ENCODE measurements at places on chromosomes 13 and 19.

DNA sequence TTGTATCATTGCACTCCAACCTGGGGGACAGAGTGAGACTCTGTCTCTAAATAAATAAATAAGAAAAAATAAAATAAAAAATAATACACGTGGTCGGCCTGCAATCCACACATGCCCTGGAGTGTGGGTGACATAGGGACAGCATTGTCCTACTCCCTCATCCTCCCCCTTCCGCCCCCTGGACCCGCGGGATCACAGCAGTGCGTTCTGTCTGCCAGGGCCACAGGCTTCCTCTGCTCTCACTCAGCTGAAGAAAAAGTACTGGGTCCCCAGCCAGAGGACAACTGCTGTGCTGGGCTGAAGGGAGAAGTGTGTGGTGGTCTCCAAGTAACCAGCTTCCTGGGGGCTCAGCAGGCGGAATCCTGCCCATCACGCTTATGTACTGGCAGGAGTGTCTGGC, 6.3 kb downstream of the BCAT2 start:
- H3K4me1 ChIP-seq: peaks cover 10% of the 10 kb centered on the region
- no peaks in the 10 kb centered on the region for H3K27me3 ChIP-seq

DNA sequence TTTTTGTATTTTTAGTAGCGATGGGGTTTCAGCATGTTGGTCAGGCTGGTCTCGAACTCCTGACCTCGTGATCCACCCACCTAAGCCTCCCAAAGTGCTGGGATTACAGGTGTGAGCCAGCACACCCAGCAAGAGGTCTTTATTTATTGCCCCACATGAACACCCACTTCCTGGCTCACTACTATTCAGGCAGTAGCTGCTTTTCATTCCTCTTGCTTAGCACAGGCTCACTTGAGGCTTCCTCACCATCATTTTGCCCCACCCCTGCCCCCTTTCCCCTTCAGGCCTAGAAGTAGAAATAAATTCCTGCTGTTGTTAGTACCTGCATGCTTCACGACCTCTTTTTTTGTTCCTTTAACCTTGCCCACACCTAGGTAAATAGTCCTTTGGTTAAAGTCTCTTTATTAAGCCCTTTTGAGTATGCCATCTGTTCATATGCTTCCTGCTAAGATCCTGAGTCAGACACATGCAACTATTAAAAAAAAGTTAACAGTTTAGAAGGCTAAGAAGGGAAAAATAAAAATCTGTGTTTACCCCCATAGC, 33.5 kb upstream of the ITM2B start:
- H3K27ac ChIP-seq: no peak overlapping the region
- H3K36me3 ChIP-seq: no peaks in the 10 kb centered on the region
- H3K4me1 ChIP-seq: peaks cover 2% of the 10 kb centered on the region
- DNase-seq: no peak

DNA sequence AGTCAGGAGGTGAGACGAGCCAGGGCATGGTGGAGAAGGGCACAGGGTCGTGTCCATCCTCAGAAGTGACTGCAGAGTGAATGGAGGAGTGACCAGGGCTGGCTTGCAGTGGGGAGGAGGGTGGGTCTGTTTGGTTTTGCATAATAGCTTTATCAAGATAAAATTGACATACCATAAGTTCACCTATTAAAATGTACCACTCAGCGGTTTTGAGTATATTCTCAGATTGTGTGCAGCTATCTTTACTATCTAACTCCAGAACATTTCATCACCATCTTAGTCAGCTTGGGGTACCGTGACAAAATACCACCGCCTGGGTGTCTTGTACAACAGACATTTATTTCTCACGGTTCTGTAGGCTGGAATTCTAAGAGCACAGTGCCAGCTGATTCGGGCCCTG, 13.2 kb downstream of the ZNF8 start:
- no peaks in the 10 kb centered on the region for H3K27me3 ChIP-seq
- no peak overlapping the region for H3K4me3 ChIP-seq
- peaks cover 45% of the 10 kb centered on the region for H3K36me3 ChIP-seq
- H3K27ac ChIP-seq: no peak overlapping the region

DNA sequence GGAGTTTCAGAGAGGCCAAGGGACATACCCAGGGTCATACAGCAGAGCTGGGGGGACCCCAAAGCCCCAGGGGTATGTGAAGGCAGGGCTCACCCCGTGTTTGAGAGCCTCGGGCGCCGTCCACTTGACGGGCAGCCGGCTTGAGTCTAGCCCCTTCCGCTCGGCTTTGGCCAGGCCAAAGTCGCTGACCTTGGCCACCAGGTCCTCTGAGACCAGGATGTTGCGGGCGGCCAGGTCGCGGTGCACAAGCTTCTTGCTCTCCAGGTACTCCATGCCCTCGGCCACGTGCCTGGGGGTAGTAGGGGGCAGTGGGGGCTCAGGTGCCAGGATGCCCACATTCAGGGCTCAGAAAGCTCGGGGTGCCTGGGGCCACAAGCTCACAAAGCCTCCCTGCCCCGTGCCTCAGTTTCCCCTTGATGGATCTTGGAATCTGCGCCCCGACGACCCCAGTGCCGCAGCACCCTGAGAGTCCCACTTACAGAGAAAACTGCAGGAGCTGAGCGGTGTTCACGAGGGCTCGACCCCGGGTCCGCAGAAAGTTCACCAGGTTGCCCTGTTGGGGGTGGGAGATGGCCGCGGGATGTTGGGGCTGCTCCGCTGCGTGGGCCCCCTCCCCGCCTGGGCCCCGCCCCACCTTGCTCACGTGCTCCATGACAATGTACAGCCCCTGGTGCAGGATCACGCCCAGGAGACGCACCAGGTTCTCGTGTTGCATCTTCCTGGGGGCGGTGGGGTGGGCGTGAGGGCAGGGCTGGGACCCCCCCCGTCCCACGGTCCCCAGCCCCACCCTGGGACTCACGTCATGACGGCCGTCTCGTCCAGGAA, 7.1 kb downstream of the MATK start:
- H3K36me3 ChIP-seq: peaks cover 21% of the 10 kb centered on the region
- no peak overlapping the region for H3K27ac ChIP-seq
- peaks cover 8% of the 10 kb centered on the region for H3K4me1 ChIP-seq
- H3K4me3 ChIP-seq: no peak overlapping the region

- H3K27ac ChIP-seq: no peak overlapping the region
- no peaks in the 10 kb centered on the region for H3K27me3 ChIP-seq
- H3K4me3 ChIP-seq: peak overlapping the region; percentile 98
- peaks cover 36% of the 10 kb centered on the region for H3K4me1 ChIP-seq
- H3K36me3 ChIP-seq: peaks cover 27% of the 10 kb centered on the region
Measured at GRCh38 chr13:113585896-113586295, 1.3 kb downstream of the TFDP1 start.

DNA sequence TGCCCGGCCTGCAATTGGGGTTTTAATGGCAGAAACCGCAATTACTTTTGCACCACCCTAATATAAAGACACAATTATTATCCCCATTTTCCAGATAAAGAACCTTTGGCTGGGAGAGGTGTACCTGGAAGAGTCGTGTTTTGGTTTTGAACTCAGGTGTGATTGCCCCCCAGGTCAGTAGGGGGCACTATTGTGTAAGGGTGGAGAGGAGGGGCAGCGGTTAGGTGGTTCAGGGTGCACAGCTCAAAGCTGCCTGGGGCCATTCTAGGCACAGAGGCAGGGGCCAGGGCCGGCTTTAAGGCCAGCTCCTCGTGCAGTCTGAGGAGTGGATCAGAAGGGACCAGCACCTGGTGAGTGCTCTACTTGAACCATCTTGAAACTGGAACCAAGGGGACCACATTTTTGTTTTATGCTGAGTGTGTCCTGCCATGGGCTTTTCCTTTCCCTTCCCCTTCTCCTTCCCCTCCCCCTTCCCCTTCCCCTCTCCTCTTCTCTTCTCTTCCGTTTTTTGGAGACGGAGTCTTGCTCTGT, 5.8 kb upstream of the FCGRT start:
- no peaks in the 10 kb centered on the region for H3K27me3 ChIP-seq
- H3K27ac ChIP-seq: no peak overlapping the region
- H3K4me3 ChIP-seq: no peak overlapping the region
- peaks cover 24% of the 10 kb centered on the region for H3K4me1 ChIP-seq
- peak; percentile 77 for DNase-seq
- peaks cover 3% of the 10 kb centered on the region for H3K36me3 ChIP-seq

DNA sequence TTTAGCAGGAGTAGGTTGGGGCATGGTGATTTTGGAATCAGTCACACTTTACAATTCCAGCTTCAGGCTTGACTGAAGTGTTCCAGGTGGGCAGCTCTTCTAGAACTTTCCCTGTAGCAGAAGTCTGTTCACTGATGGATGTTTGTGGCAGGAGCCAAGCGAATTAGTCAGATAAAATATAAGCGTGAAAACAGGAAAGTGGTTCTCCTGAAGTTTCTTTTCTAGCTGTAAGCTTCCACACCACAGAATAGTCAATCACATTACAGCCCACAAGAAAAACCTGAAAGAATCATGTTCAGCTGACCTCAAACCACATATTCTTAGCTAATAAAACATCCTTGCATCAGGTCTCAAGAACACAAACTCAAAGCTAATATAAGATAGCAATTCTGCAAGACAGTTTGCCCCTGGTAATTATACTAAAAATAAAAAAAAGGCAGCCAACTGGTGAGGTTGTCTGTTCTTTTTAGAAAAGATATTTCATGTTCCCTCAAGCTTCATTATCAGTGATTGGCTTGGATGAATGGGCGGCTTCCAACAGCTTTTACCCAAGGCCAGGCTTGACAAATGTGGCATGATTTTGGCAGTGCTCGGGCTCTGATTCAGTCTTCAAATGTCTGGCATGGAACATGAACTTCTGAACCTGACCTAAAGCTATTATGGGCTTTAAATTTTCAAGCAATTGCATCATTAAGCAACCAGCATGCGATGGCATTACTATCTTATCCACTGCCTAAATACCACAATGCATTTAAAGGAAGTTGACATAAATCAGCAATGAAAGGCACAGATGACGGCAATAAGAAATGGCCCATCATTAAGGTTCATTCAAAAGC, 136.8 kb downstream of the DCLK1 start:
- no peaks in the 10 kb centered on the region for H3K36me3 ChIP-seq
- H3K27me3 ChIP-seq: no peaks in the 10 kb centered on the region
- no peak overlapping the region for H3K4me3 ChIP-seq

DNA sequence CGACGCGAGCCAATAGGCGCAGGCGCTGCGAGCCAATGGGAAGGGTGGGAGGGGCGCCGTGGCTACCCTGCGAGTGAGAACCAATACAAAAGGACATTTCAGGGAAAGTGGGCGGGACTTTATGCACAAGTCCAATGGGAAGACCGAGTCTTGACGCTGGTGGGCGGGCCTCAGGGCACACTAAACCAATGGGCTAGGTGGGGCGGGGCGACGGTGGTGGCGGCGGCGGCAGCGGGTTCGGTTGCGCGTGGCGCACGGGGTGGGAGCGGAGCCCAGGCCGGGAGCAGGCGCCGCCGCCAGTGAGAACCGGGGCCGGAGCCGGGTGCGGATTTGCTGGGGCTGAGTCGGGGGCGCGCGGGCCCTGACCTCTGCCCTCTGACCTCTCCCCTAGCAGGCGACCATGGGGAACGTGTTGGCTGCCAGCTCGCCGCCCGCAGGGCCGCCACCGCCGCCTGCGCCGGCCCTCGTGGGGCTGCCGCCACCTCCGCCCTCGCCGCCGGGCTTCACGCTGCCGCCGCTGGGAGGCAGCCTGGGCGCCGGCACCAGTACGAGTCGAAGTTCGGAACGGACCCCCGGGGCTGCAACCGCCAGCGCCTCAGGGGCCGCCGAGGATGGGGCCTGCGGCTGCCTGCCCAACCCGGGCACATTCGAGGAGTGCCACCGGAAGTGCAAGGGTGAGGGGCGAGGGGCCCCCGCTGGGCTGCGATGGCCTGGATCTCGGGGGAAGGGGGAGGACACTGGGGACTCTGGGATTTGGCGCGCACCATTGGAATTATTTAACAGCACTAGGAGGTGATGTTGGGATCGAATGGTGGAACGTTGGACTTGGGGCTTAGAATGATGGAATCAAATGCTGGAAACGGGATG, at the start of gene TOMM40:
Gene TOMM40, plus strand, starts transcription at position 239 of the 867 bp plus-strand sequence. Its CDS starts 162 bp downstream, at position 401.
- peaks cover 28% of the 10 kb centered on the region for H3K36me3 ChIP-seq
- H3K4me3 ChIP-seq: peak within 1 kb of the TSS; percentile 80
- peaks cover 26% of the 10 kb centered on the region for H3K4me1 ChIP-seq
- DNase-seq: no peak
- no peaks in the 10 kb centered on the region for H3K27me3 ChIP-seq

DNA sequence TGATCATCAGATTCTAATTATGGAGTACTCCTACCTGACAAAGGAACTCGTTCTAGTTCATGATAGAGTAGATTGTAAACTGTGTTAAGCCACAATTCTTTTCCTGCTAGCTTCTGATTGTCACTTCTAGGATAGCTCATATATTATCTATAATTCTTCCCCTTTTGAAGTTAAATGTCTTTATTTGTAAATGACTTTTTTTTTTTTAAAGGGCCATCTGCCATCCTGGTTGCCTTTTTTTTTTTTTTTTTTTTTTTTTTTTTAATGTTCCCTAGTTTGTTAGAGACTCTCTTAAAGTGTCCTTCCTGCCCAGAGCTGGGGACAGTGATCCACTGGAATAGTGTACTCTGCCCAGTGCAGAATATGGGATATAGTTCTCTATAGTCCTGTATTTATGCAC, 4.3 kb downstream of the CHAMP1 start:
- peak overlapping the region; percentile 75 for H3K27ac ChIP-seq
- peaks cover 41% of the 10 kb centered on the region for H3K4me1 ChIP-seq
- no peak for DNase-seq
- H3K36me3 ChIP-seq: peaks cover 29% of the 10 kb centered on the region
- no peaks in the 10 kb centered on the region for H3K27me3 ChIP-seq
- H3K4me3 ChIP-seq: no peak overlapping the region

DNA sequence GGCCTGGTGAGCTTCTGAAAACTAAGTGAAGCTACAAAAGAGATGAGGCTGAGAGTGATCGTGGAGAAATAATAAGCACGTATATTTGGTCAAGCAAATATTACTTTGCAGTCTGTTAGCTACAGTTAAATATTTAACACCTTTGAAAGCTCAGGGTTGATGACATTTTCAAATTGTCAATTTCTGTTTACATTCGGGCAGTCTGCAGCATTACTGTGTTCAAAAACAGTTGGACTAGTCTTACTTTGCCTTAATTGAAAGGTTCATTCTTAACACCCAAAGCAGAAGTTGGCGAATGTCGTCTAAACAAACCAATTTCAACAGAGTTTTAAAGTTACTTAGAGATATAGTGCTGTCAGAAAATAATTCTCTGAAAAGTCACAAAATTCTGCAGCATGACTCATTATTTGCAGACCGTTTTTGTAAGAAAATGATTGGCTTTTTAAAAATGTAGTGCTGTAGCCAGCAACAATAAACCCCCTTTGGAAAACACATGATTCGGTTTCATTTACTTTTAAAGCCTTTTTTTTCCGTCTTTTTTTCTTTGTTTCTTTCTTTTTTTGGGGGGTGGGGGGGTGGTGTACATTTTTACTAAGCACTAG, 549.0 kb downstream of the GPC6 start:
- H3K27me3 ChIP-seq: peaks cover 5% of the 10 kb centered on the region
- H3K27ac ChIP-seq: no peak overlapping the region
- no peak for DNase-seq
- H3K4me1 ChIP-seq: no peaks in the 10 kb centered on the region

Data from effector memory CD8-positive, alpha-beta T cell (primary cell).